Immature natural killer cell (primary cell): ENCODE measurements at places on chromosomes 7 and 10.

DNA sequence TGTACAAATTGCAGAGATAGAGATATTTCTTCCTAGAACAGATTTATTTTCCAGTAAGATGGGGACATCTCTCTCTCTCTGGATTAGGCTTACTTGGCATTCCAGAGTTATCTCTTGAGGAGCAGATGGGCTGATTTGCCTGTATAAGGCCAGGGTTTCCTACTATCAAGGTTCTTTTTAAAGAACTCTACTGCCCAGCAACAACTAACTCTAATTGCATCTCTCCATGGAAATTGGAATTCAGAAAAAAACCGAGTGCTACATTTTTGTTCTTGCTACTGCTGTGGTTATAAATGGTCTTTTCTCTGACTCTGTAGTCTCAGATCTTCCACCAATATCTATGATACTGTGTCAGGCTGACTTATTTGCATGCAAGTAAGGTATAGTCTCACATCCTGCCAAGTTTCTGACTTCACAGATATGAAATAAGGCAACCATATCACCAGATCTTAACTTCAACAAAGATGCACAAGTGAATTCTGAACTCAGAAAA is 161.1 kb downstream of the CRPPA start:
- DNase-seq = no peak

GRCh38 chr7:36348256-36348655 is 41.4 kb upstream of the ANLN start:
- DNase-seq = no peak

DNA sequence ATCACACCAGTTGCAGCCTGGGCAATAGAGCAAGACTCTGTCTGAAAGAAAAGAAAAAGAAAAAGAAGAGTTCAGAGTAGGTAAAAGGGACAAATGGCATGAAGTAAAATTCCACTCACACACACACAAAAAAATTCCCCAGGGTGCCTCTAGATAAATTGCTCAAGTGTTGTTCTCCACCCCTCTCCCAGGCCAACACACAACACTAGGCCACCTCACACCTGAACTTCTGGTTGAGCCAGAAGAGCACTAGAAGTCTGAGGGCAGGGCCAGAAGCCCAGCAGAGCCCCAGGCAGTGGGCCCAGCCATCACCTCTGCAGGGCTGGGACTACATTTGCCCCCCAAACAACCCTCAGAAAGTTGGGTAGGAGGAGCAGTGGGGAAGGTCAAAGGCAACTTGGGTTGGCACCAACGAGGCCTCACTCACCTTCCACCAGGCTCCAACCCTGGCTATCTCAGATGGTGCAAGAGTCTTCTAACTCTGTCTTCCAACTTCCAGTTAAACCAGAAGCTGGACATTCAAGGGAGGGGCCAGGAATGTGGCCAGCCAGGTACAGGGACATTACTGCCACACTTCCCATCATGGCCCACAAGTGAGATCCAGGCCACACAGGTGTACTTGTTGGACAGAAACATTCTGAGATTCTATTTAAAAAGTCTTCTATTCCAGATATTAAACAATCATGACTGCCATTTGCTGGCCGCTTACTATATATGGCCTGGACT is 25.6 kb upstream of the DLX6 start:
- DNase-seq = no peak

DNA sequence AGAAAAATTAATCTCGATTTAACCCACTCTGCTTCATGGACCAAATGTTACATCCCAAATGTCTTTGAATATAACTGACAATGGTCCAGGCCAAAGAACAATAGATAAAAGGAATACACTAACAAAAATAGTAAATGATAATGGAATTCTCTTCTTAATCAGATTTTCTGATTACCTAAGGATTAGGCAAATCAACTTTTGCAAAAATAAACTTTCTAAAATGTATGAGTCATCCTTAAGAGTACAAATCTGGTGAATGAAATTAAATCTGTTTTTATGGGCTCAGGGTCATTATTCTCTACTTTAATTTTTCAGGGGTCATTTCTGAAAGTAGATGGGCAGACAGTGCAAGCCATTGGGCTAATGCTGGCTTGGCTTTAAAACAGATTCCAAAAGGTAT is 102.1 kb upstream of the FAM13C start:
- DNase-seq = no peak

- no peak for DNase-seq
Measured at GRCh38 chr7:112334366-112334765, 115.9 kb upstream of the IFRD1 start.

DNA sequence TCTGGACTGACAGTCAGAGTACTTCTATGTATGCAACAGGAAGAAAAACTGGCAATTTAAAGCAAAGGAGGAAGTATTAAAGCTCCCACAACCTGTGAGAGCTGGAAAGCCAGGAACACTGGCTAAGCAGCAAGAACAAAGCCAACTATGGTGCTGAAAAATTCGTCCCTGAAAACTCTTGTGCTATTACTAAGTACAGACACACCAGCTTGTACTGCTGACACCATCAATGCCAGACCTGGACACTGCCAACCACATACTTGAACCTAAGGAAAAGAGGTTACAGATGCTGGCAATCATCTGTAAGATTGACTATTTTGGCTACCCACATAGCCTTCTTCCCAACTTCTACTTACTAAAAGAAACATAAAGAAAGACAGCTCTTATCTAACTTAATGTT is 1110.6 kb downstream of the SORCS3 start:
- DNase-seq = no peak

DNA sequence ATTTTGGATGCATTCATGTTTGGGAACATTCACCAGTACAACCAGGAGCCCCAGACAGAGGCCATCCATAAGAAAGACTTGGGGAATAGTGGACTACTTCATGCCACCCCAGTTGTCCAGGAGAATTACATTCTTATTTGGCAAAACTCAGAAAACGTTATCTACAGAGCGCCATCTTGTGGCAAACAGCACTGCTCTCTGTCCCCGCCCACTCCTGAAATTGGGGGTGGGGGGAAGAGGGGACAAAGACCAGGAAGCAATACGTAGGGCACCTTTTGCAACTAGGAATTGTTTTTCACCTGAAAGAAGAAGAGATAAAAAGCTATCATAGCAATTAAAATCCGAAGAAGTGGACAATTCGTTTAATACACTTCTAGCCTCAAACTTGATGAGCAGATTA is 134.6 kb upstream of the MGMT start:
- peak; percentile 5 for DNase-seq

- DNase-seq = no peak
Measured at GRCh38 chr10:26815500-26815899, 45.3 kb downstream of the ABI1 start.

DNA sequence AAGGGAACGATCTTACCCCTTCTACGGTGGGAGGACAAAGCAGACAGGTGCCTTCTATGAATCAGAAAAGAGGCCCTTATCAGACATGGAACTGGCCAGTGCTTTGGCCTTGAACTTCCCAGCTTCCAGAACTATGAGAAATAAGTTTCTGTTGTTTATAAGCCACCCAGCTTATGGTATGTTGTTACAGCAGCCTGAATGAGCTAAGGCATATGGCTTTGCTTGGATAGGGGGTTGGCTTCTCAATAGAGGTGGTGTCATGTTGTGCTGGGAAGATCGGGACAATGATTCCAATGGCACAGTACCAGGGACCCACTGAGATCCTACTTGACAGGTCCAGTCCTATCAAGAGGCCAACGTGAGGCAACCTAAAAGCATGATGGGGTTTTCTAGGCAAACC is 183.4 kb upstream of the BMPER start:
- DNase-seq = no peak
